ENCODE measurements at places on chromosomes 2 and 18. TPM values are rescaled to one million over a fixed set of nuclear protein-coding genes. Genes with fewer than 3 reads are reported as not detected.

DNA sequence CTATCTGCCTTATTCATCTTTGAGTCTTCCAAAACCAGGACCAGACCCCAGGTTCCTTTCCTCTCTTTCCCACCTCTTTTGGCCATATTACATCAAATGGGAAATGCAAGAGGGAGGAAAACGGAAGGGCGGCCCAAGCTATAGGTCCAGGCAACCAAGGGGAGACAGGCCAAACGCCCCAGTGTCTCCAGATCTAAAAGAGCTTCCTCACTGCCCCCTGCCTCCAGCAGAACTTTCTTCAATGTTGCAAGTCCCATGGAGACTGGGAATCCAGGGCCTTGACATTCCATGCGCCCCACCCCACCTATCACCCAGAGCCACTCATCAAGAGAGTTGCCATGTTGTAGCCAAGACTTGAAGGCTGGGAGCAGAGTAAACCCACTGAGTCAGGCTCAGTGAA lies 15.4 kb downstream of the TNS1 start:
- no peak for DNase-seq

The GPBAR1 gene
- total RNA-seq = 0.20 TPM

- DNase-seq = no peak
Measured at GRCh38 chr2:80298954-80299353, 5.6 kb downstream of the LRRTM1 start.

The LIPG gene
- total RNA-seq = 30.9 TPM

- DNase-seq = no peak
Measured at GRCh38 chr18:8799596-8800441, 94.5 kb downstream of the MTCL1 start.

The SLC5A7 gene
- total RNA-seq = not detected

DNA sequence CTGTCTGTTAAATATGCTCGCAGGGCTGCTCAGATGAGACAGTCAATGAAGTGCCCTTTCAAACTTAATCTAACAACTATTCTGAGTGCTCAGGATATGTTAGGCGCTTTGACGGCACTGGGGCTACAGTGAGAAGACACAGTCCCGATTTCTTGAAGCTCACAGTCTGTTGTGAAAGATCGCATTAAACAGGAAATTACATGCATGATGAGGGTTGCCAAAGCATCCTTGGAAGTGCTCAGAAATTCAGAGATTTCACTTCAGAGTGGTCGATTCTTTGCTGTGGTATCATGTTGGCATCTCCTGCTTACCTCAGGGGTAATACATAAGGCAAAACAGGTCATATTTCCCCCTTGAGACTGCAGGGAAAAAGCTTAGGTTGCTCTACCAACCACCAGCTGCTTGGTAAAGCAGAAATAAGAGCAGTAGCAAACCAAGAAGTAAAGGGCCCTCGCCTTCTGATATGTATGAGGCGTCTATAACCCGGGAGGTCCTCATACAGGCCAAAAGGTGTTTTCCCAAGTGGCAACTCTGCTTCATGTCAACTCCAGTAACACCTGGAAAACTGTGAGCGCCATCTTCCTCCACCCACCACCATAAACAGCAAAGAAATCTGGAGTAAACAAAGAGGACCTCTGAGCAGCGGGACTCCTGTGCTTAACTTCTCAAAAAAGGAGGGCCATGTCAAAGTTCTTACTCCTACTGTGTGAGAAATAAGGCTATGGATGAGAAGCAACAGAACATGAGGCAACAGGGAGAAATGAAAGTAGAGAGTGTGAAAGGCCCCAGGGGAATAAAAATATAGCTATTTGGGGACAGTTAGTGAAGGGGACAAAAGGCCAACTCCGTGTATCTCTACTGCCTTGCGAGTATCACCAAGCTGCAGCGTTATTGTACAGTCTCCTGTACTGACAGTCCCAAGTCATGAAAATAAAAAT lies 79.3 kb downstream of the CLHC1 start:
- DNase-seq = no peak

DNA sequence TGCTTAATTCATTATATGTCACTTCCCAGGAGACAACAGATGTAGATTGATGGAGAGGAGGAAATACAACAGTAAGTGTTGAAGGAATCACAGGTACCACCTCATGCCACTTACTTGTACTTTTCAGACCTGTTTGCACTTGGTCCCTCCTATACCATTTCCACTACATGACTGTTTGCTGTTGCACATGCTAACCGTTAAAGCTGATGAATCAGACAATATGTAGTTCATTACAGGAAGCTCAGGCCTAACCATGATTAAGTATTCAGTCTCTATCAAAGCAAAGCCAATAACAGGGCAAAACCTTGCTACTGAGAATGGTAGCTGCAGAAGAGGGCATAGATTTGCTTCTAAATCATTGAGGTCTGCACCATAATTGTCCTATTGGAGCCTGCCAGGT lies 30.2 kb upstream of the GRP start:
- DNase-seq = no peak

GRCh38 chr2:130882111-130882690 lies 45.5 kb downstream of the ARHGEF4 start:
- peak; percentile 46 for DNase-seq

The CYP27C1 gene
- 0.94 TPM for total RNA-seq

- DNase-seq = no peak
Measured at GRCh38 chr2:184692141-184692734, 93.9 kb downstream of the ZNF804A start.

GRCh38 chr18:76943542-76944339 lies 121.4 kb downstream of the ZNF236 start:
- DNase-seq = no peak

GRCh38 chr2:216215658-216216390 lies 106.7 kb downstream of the XRCC5 start:
- DNase-seq = no peak

GRCh38 chr2:216404010-216404618 lies 8.2 kb upstream of the SMARCAL1 start:
- peak; percentile 39 for DNase-seq

The TMEFF2 gene
- not detected for total RNA-seq

The HRH4 gene
- 0.18 TPM for total RNA-seq

DNA sequence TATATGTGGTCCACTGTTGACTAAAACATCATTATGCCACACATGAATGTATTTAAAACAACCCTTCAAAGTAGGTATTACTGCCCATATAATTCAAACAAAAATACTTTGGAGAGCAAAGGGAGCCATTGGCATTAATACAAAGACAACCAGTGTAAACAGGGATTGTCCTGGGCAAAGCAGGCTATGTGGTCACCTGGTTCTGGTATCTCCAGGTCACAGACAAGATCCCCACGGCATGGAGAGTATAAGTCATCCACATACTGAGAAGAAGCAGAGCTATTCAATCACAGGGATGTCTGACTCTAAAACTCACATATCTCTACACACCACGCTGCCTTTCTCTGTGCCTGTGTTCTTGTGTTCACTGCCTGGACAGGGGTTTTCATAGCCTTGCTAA lies 81.4 kb upstream of the BZW1 start:
- DNase-seq = no peak

DNA sequence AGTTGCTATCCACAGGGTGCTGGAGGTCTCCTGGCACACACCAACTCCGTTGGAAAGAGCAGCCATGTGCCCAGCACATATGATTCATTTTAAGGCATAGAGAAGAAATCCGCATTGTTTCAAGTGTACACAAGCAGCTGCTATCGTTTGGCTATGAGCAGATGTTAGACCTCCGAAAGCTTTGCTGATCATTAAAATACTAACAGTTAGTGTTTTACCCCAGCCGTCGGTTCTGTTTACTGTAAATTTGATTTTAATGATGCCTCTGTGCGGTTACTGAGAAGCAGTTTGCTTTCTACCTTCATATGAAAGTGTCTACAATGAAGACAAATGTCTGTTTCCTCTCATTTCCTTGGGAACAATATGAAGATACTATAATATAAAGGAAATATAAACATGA lies 154.9 kb downstream of the PTGR3 start:
- no peak for DNase-seq

The ANKRD30B gene
- total RNA-seq = not detected

The TSN gene
- total RNA-seq = 70.4 TPM

DNA sequence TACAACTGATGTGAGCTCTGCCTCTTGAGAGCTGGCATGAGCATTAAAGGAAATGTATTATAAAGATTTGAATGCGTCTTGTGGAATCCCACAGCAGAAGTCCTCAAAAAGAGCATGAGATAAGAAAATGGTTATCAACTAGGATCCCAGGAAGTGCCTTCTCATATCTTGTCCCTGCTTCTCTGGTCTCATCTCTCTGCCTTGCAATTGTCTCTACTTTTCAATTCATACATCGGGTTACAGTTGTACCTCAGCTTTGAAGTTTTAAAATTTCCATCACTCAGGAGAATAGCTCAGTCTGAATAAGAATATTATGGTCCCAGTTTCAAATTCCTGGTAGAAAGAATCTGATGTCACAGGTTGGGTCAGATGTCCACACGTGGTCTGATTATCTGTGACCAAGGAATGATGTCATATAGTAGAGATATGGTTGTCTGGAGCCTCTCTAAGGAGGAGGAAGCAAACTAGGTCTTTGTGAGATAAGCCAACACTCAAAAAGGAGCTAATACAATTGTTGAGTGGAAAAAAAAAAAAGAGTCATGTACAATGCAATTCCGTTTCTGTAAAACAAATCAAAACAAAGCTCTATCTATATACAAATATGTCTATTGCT lies 21.7 kb upstream of the CCDC88A start:
- no peak for DNase-seq

The FTCDNL1 gene
- 5.2 TPM for total RNA-seq

- DNase-seq = no peak
Measured at GRCh38 chr2:51158251-51158650, 126.3 kb upstream of the NRXN1 start.

GRCh38 chr2:45964906-45965305 lies 313.4 kb downstream of the PRKCE start:
- DNase-seq = no peak

The LDAH gene
- 14.6 TPM for total RNA-seq

GRCh38 chr18:68676913-68677312 lies 38.0 kb downstream of the TMX3 start:
- DNase-seq = no peak

DNA sequence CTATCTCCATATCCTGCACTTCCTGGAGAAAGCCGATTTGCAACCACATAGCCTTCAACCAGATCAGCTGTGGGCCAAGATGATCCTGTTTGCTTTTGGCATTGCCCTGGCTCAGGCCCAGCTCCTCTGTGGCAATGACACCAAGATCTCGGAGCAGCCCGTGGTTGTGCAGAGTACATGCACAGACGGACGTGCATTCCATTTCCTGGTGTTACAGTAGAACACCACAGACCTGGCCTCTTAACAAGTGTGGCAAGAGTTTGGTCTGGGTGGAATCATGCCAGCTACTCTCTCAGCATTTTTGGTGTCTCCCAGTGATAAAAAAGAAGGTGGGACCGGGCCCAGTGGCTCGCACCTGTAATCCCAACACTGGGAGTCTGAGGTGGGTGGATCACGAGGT lies 20.0 kb downstream of the MALT1 start:
- DNase-seq = peak; percentile 71

GRCh38 chr2:134140251-134140661 lies 113.6 kb upstream of the MGAT5 start:
- no peak for DNase-seq

- peak; percentile 32 for DNase-seq
Measured at GRCh38 chr2:120634533-120634932, 101.1 kb upstream of the GLI2 start.

DNA sequence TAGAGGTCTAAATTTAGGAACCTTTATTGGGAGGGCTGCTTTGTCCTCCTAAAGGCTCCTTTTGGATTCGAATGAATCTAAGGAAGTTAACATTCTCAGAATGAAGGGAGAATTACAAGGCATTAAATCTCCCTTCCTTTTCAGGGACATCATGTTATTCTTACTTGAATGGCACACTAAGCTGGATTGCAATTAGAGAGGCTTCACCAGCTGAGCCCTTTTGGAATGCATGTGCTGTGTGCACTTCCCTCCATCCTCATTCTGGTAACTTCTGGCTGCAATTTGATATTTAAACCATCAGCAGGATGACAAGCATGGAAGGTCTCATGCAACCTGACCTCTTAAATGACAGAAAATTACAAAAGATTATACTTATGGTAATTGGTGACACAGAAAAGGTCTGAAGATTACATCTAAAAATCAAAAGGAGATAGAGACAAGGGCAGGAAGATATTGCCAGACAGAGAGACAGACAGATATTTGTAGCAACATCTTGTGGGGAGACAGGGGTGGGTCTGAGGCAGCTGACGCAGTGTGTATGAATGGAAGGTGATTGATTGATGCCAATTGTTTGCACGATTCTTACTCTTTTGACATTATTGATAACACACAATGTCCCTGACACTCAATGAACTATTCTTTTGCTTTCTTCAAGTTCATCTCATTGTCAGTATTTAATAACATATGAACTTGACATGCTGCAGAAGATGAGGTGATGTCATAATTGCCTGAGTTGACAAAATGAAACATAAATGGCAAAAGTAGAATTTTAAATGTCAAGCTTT lies 570.8 kb upstream of the GYPC start:
- DNase-seq = no peak

DNA sequence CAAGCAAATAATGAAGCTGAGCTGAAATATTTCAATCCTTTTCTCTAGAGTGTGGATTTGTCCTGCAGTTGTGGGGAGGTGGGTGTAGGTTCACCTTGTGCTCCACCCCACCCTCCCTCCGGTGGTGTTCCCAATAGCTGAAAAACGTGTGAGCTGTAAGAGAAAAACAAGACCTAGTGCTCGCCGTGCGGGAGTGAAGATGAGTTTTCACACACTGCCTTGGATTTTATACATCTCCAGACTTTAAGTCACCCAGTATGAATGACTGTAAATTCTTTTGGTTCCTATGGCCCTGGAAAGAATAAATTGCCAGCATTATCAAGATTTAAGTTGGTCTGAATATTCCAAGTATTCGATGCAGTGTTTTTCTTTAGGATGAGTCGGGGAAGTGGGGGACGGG lies 1.9 kb upstream of the SOX11 start:
- no peak for DNase-seq

The C2orf72 gene
- total RNA-seq = not detected

The ST8SIA5 gene
- not detected for total RNA-seq

DNA sequence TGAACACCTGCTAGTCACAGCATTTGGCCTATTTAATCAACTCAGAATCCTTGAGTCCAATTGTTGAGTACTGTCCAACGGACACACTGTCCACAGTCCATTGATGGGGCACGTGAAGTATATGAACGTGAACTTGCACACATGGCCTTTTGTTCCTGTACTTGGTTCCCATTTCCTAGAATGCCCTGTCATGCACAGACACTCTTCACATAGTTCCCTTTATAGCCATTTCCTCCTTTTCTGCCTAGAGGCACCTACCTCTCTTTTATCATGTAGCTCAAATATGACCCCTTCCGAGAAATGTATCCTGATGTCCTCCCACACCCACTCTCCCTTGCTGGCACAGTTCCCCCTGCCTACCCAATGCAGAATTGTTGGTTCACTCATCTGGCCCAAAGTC lies 8.7 kb upstream of the CRYGA start:
- DNase-seq = no peak

The ALPG gene
- total RNA-seq = 1.2 TPM

- DNase-seq = no peak
Measured at GRCh38 chr2:15278296-15278695, 282.8 kb downstream of the NBAS start.

GRCh38 chr18:14914121-14914520 lies 166.1 kb downstream of the ANKRD30B start:
- DNase-seq = peak; percentile 43

The OXER1 gene
- total RNA-seq = not detected

- DNase-seq = no peak
Measured at GRCh38 chr2:115414466-115414865, 972.0 kb downstream of the DPP10 start.

GRCh38 chr2:43068631-43069517 lies 157.5 kb downstream of the ZFP36L2 start:
- DNase-seq = peak; percentile 87

The GPR75 gene
- 1.8 TPM for total RNA-seq

All from PC-9 (cell line).